ENCODE measurements at places on chromosomes 4 and X.

DNA sequence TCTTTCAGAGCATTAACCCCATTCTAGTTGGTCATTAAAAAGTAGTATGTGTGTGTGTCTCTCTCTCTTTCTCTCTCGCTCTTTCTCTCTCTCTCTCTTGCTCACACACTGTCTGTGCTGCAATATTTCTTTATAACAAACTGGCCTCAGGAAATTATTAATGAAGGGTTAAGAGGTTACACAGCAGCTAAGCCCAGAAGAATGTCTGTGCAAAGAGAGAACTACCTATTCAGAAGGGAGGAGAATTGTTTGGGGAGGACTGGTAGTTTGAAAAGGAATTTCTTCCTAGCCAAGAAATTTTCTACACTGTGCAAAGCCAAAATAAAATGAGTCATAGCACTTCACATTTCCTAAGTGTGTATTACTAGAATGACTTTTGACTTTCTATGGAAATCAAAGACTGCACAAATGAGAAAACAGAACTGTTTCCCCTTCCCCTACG lies 22.2 kb downstream of the PDGFC start:
- DNase-seq: no peak

DNA sequence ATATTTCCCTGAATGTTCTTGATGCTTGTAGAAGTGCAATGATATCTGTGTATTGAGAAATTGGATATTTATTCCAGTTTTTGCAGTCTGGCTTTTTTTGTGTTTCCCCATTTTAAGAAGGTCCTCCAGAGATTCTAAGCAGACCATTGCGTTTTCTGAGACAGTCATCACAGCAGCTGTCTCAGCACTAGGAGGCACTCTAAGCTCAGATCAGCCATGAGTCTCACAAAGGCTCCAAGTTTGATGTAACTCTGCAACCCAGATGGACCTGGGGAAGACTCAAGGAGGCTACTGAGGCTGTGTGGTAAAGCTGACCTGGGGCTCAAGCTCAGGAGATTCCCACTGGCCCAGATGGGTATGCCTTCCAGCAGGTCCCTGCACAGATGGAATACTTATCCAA lies 89.3 kb upstream of the CYLC1 start:
- DNase-seq: no peak

- no peak for DNase-seq
Observed at GRCh38 chr4:13992041-13992440, 364.5 kb upstream of the BOD1L1 start.

- no peak for DNase-seq
Observed at GRCh38 chr4:2080429-2081300, 21.5 kb downstream of the NAT8L start.

GRCh38 chr4:62119195-62119594 lies 919.1 kb downstream of the ADGRL3 start:
- no peak for DNase-seq

- DNase-seq: no peak
Observed at GRCh38 chr4:89177807-89178206, 66.5 kb downstream of the TIGD2 start.

DNA sequence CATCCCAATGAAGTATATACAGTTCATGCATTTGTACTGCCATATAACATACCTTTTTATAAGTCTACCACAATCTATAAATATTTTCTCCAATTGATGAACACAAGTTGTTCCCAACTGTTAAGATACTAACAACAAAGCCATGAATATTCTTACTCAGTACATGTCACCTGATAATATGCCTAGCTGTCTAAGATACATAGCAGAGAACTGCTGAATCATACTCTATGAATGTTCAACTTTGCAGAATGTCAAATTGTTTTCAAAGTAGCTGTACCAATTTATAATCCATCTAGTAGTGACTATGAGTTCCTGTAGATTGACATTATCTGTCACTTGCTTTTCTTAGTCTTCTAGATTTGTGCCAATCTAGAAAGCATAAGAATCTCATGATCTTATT lies 84.9 kb downstream of the RAB28 start:
- DNase-seq: no peak

GRCh38 chr4:127174201-127174600 lies 458.6 kb upstream of the INTU start:
- no peak for DNase-seq

DNA sequence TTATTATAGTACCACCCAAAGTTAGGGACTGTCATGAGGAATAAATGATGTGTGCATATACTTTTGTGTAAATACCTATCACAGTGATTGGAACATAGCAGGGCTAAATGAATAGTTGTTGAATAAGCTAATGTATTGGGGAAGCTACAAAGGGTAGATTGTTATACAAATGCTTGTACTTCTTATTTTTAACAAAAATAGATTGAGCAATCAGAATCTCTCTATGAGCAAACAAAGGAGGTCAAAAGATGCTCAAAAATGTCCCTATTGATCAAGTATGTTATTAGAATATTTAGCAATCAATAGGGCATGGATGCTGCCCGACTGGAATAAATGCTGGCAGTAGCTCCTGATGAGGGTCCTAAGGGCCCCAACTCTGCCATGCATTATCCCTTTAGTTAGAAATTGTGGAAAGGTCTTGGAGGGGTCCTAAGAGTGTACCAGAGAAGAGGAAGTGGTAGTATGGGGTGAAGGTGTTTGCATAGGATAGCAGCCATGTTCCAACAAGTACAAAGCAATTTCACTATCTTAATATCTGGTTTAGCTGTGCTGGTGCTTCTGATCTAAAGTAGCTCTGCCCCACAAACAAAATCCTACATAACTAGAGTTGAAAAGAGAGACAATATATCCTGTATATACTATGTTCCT lies 33.1 kb upstream of the TAPT1 start:
- DNase-seq: no peak

DNA sequence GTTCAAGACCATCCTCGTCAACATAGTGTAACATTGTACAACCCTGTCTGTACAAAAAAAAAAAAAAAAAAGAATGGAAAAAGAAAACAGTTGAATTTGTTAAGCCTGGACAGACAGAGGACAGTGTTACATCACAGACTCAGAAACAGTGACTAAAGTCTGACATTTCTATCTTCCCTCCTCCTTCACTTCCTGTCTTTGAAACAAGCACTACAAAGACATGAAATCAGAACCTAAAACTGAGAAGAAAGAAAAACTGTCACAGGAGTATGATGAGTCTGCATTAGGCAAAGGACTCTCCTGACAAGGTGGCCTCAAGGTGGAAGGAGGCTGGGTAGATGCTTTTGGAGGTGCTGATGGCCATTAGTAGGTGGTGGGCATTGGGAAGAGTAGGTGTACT lies 126.7 kb downstream of the RBM47 start:
- no peak for DNase-seq

GRCh38 chr4:95949136-95949765 lies 109.4 kb downstream of the PDHA2 start:
- DNase-seq: no peak

- peak; percentile 44 for DNase-seq
Observed at GRCh38 chr4:1347410-1347864, 429 bp downstream of the UVSSA start.

DNA sequence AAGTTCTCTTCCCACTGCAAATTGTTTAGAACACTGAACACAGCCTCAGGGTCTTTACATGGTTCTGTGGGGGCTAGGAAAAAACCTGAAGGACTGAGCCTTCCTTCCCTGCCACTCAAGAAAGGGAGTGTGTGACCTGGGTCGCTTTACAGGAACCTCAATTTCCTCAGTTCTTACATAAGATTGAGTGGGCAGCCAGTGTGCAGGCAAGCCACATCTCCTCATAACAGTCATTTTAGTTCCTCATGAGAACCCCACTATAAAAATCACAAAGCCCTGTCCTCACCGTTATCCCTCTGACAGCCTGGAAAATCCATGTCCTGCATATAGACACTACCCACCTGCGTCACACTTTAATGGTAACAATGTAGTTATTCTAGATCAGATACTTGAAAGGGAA lies 2.1 kb upstream of the ETDC start:
- no peak for DNase-seq

DNA sequence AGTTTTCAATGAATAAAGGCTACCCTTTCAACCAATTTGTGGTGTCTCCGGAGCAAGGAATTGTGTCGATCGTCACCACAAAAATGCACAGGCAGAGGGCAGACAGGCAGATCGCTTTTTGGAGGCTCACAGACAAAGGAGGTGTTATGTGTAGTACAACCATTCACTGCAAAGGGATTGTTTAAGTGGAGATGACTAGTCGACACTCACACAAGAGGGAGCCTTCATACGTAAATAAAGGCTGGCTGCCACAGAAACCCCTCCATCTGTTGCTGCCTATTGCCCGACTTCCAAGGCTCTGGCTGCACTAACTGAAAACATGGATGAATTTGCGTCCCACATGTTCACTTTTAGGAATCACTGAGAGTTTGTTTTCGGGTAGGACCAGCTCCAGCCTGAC lies 281.1 kb downstream of the NKX6-1 start:
- no peak for DNase-seq

DNA sequence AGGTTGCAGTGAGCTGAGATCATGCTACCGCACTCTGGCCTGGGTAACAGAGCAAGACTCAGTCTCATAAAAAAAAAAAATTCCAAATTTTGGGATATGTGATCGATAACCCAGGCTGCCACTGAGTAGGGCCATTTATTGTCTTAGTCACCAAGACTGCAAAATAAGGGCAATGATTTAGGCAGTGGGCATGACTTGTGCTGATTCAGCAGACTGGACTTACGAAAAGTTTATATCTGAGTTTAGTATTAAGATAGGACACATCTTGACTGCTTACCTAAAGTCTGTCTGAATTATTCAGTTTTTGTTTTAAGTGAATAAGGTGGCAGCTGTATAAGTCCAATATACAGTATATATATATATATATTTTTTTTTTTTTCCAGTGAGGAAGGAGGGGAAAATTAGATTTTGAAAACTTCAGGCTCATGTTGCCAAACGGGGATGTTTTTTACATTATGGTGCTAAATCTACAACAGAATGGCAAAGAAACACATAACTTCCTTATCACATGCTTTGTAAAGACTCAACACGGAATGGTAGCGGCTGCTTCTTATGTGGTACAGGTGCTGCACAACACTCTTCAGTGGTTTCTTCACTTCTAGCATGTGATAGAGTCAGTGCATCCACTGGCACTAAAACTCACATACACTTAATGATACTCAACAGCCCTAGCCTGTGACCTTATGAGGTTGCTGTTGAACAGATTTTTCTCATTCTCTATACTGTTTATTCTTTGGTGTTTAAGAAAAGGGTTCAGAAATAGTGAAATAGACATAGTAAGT lies 6.5 kb downstream of the TEX13D start:
- DNase-seq: no peak

DNA sequence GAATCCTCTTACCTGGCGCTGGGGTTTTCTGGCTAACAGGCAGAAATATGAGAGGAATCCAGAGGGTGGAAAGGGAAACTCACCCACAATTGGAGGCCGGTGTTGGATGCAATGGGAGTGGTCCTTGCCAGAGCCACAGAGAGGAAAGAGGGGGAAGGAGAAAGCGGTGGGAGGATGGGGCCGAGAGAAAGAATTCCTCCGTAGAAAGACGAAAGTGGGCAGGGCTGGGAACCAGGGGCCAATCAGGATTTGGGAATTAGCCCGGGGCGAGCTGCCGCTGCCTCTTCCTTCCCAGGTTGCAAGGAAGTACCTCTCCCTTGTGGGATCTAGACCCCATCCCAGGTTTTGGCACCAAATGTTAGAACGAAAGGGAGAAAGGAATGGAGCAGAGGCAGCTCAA lies 83.1 kb upstream of the SPIN4 start:
- DNase-seq: no peak

GRCh38 chr4:175951794-175952193 lies 113.8 kb upstream of the WDR17 start:
- DNase-seq: no peak

- no peak for DNase-seq
Observed at GRCh38 chr4:19239565-19239964, 1012.1 kb upstream of the SLIT2 start.

GRCh38 chr4:41146196-41146595 lies 68.1 kb downstream of the APBB2 start:
- no peak for DNase-seq

- DNase-seq: no peak
Observed at GRCh38 chr4:143511906-143512305, 1.6 kb upstream of the SMARCA5 start.

DNA sequence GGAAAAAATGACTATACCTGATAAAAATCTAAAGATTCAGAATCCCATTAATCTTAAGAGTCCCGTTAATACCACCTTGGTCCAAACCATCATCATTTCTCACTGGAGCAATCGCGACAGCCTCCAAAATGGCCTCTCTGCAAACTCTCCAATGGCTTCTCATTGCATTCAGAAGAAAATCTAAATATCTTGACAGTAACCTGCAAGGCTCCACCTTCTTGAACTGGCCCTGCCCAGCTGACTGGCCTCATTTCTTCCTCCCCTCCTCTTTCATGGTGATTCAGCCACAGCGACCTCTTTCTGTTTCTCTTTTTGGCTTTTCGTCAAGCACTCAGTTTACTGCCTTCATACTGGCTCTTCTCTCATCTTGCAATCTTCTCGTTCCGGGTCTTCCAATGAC lies 56.2 kb upstream of the GPRIN3 start:
- no peak for DNase-seq

GRCh38 chrX:154097003-154097588 lies 421 bp downstream of the MECP2 start:
- DNase-seq: peak; percentile 47

GRCh38 chr4:163624727-163625126 lies 130.2 kb downstream of the TMA16 start:
- DNase-seq: no peak

- no peak for DNase-seq
Observed at GRCh38 chr4:161841759-161842158, 322.0 kb downstream of the FSTL5 start.

GRCh38 chrX:13432414-13433297 lies 112.8 kb upstream of the ATXN3L start:
- DNase-seq: no peak

DNA sequence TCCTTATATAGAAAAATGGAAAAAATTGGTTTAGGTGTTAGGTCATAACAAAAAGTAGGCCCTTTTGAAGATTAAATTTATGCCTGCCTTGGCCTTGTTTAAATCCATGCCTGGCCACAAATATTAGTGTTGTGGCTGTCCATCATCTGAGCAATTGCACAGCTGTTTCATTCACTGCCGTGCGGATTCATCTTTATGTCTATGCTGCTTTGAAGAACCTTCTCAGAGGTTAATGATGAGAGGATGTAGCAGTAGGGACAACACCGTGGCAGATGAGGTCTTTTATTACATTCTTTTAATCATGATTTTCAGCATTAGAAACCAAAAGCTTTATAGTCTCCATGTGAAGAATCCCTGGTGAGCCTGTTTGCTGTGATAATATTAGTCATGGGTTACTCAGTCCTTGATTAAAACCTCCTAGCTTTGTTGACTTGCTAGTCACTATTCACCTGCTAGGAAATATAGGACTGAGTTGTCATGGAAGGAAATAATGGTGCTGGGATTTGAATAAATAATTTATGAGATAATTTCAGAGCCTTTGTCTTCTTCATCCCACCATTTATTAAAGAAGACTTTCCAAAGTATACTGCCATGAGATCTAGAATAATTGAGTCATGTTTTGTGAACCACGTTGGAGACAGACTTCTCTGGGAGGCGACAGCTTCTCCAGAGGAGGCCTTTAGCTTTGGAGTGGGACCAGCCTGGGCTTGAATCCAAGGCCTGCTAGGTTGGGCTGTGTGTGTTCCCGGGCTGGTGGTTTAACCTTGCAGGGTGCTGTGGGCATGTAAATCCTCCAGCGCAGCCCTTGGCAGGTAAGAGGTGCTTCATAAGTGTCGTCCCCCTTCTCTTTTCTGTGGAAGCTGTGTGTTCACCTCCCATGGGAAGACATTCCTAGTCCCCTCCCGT lies 53.5 kb downstream of the PTTG2 start:
- DNase-seq: no peak

Measured in NCI-H2227 treated with DMSO at 0.1 percent for 48 hours (cell line).